ENCODE measurements at places on chromosomes 7 and 10.

DNA sequence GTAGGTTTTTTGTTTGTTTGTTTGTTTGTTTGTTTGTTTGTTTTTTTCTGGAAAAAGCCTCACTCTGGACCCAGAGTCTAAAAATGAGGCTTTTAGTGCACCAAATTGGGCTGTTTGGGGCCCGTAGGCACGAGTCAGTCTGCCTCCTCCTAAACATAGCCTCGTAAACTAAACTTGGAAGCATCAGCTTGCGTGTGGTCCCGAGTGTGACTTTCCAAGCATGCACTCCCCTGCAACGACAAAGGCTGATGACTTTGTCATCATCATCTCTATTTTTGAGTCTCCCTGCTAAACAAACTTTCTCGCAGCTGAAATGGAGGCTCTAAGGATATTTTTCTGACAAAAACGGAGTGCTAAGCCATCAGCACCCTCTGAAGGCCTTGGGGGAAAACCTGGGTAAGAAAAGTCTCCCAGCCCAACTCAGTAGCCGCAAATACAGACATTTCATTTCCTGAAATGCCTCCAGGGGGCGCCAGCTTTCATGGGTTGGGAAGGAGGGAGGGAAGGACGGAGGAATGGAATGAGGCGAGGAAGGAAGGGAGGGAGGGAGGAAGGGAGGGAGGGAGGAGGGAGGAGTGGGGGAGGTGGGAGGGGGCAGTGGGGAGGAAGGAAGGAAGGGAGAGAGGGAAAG lies 245.9 kb downstream of the KCNMA1 start:
- DNase-seq = no peak

DNA sequence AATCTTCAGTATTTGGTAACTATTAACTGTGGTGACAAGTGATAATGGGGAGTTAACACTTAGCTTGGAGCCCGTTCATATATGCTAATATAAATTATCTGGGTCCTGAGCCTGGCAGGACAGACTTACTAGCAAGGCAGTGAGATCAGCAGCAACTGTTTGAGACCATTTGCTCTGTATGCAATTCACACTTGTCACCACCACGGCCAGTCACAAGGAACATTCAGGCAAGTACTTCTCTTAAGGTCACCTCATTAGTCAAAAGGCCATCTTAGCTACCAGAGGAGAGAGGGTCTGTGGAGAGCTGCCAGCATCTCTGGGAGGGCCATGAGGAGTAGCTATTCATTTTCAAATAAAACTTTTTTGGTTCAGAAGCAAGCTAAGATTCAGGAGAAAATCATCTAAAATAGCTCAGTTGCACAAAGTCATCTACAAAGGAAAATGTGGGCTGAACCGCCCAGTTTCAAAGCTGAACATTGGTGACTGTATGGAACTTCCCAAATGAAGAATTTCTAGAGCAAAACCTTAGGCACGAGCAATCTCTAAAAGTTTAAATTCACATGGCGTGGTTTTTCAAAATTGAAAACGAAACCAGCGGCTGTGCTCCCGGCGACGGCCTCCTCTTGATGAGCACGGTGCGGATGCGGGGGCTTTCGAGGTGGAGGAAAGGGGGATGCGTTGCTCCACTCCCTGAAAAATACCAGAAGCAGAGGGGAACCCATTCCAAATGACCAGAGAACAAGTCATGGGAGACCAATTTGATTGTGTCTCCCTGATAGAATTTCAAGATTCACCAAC lies 233.5 kb upstream of the MGMT start:
- no peak for DNase-seq

DNA sequence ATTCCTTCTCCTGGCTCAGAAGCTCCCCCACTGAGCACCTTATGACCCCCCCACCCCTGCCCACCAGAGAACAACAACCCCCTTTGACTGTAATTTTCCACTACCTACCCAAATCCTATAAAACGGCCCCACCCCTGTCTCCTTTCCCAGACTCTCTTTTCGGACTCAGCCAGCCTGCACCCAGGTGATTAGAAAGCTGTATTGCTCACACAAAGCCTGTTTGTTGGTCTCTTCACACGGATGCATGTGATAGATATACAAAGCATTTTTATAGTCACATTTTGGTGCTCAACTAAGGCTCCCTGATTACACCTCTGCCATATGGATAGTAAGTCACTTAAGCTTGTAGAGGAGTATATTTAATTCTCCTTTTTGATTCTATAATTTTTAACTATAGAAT lies 985.8 kb downstream of the REEP3 start:
- no peak for DNase-seq

- DNase-seq = no peak
Observed at GRCh38 chr10:12500381-12501303, 151.3 kb downstream of the CAMK1D start.

- no peak for DNase-seq
Observed at GRCh38 chr7:36348256-36348655, 41.4 kb upstream of the ANLN start.

DNA sequence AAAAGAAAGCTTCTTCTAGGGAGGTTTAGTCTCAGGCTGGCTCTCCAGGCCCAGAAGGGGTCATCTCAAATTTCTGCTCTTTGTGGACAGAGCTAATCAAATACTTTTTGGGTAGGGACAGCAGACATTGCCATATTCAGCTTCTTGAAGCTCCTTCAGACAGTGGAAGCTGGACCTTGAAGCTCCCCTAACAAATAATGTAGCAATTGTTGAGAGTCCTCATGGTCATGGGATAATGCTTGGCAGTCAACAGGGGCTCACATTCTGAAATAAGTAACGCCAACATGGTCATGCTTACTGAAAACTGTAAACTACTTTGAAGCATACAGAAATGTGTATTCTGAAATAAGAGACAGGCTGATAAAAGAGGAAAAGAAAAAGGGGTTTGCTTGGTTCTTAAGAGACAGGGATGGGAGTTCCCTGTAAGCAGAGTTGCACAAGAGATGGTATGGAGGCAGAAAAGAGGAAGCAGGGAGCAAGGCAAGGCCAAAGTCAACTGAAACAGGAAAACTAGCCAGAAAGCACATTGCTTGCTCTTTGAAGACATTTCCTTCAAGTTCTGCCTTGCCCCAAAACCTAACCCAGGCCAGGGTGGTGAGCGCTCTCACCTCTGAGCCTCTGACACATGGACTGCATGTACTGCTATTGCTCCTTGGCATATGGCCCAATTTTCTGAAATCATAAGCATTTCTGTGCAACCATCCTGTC lies 53.1 kb upstream of the KMT2E start:
- DNase-seq = no peak

DNA sequence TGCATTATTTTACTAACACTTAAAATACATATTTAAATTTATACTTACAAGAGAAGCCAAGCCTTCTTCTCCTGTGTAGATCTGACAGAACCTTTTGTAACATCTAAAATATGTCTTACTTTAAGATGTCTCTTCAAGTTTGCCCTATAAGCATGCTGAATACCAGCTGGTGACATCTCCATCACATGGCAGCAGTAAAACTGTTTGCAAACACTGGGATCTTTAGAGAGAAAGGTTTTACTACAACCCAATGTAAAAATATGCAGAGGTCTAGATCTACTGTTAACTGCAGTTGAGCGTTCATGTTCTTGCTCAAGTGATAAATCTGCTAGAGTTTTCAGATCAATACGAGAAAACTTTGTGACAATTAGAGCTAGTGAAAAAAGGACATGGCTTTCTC lies 23.2 kb downstream of the PDZD8 start:
- DNase-seq = no peak

- DNase-seq = no peak
Observed at GRCh38 chr7:55005241-55005851, 13.5 kb upstream of the EGFR start.

DNA sequence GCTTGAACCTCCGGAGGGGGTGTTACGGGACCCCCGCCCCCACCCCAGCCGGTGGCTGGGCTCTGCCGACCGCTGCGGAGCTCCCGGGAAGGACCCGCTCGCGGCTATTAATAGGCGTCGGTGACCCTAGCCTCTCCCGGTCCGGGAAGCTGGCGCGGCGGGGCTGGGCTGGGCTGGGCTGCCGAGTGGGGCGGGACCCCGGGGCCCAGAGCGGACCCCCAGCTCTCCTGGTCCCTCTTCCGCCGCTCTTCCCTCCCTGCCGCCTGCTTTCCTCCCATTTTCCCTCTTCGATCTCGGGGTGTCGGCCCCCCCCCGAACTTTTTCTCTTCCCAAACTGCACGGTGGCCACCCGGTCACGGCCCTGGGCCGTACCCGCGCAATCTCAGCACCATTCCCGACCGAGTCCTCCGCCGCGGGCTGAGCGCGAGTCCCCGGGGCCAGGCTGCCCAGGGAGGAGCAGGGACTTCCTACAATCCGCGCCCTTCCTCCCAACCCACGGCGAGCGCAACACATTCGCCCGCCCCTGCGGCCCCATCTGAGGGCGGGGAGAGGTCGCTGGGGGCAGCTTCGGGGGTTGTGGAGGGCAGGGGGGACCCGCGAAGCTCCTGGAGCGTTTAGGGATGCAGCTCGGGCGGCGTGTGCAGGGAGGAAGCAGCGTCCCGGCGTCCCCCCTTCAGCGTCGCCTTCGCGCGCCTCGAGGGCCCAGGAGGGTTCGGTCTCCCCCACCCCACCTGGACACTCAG lies 3.1 kb upstream of the ELFN1 start:
- no peak for DNase-seq

DNA sequence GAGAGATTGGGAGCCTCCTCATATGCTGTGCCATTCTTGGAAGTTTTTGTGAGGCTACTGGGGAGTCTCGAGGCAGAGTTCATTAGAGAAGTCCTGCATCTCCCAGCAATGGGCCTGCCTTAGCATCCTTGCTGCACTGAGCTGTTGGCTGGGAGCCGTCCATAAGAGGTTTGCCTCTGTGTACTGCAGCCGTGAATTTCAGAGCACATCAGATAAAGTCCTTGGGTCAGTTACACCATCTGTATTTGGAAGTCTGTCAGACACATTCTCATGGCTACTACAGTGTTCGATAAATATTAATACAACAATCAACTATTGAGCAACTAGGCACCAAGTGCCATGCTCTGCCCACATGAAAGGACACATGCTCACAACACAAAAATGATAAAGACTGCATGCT lies 100.5 kb upstream of the SEC61G start:
- no peak for DNase-seq

DNA sequence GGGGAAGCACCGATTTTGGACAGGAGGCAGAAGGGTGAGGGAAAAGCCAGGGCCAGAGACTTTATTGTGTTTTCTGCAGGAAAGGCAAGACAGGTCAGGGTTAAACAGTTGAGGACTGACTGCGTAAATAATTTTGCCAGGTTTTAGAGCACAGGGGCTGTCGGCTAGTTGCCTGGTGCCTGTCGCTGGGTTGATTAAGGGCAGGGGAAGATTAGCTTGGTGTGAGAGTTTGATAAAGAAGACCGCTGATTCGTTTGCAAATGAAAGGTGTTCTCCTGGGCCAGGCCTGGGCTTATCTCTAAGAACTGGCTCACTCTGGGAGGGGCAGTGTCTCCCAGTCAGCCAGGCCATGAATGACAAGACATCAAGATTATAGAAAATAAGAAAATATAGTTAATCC lies 75.6 kb downstream of the SLC37A3 start:
- DNase-seq = no peak

- DNase-seq = no peak
Observed at GRCh38 chr7:25704413-25704812, 447.6 kb upstream of the NFE2L3 start.

DNA sequence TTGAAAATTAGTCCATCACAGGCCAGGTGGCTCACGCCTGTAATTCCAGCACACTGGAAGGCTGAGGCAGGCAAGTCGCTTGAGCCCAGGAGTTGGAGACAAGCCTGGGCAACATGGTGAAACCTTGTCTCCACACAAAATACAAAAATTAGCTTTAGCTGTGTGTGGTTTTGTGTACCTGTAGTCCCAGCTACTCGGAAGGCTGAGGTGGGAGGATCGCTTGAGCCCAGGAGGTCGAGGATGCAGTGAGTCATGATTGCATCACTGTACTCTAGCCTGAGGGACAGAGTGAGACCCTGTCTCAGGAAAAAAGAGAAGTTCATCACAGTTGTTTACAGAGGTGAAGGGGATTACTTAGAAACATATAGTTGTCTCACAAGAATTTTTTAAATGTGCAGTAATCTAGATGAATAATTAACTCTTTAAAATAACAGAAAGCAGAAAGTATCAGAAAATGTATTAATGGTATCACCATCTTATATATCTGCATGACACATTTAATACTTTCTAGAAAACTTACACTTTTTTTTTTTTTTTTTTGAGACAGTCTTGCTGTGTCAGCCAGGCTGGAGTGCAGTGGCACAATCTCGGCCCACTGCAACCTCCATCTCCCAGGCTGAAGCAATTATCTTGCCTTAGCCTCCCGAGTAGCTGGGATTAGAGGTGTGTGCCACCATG lies 8.9 kb downstream of the LCOR start:
- DNase-seq = no peak

GRCh38 chr10:129441372-129442009 lies 25.6 kb upstream of the MGMT start:
- no peak for DNase-seq

- no peak for DNase-seq
Observed at GRCh38 chr7:18221377-18222293, 194.0 kb upstream of the PRPS1L1 start.

- no peak for DNase-seq
Observed at GRCh38 chr10:14171336-14171735, 159.4 kb downstream of the FRMD4A start.

DNA sequence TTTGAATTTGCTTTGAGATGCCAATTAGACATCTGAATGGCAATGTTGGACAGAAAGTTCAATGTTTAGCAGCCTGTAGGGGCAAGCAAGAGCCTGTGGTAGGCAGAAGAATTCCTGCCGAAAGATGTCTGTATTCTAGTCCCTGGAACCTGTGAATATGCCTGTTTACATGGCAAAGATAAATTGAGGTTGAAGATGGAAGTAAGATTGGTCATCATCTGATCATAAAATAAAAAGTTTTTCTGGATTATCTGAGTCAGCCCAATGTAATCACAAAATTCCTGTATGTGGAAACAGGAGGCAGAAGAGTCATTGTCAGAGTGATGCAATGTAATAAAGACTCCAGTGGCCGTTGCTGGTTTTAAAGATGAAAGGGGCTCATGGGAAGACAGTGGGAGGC lies 430.5 kb downstream of the MDFIC start:
- DNase-seq = no peak

DNA sequence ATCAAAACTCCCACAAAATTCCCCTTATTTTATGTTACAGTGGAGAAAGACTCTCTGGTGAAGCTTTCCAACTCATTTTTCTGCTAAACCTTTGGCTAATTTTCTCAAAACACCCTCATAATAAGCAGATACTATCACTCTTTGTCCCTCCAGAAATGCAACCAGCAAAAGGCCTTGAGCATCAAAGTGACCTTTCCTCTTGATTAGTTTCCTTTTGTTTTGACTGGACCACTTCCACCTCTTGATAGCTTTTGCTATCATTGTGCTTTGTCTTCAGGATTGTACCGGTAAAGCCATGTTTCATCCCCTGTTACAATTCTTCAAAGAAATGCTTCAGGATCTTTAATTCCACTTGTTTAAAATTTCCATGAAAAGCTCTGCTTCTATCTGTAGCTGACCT lies 115.1 kb upstream of the SLC13A1 start:
- no peak for DNase-seq

GRCh38 chr10:18490755-18491154 lies 160.6 kb downstream of the NSUN6 start:
- DNase-seq = no peak

GRCh38 chr10:42991442-42992098 lies 85.3 kb upstream of the RET start:
- no peak for DNase-seq

GRCh38 chr7:81327468-81328266 lies 408.8 kb upstream of the SEMA3C start:
- DNase-seq = no peak
